Activated CD4-positive, alpha-beta memory T cell treated with anti-CD3 and anti-CD28 coated beads for 36 hours (primary cell): ENCODE measurements at places on chromosomes 1 and 21. TPM values are rescaled to one million over a fixed set of nuclear protein-coding genes. Genes with fewer than 3 reads are reported as not detected.

GRCh38 chr1:20871419-20871818 is 84.3 kb upstream of the HP1BP3 start:
- no peak for DNase-seq

DNA sequence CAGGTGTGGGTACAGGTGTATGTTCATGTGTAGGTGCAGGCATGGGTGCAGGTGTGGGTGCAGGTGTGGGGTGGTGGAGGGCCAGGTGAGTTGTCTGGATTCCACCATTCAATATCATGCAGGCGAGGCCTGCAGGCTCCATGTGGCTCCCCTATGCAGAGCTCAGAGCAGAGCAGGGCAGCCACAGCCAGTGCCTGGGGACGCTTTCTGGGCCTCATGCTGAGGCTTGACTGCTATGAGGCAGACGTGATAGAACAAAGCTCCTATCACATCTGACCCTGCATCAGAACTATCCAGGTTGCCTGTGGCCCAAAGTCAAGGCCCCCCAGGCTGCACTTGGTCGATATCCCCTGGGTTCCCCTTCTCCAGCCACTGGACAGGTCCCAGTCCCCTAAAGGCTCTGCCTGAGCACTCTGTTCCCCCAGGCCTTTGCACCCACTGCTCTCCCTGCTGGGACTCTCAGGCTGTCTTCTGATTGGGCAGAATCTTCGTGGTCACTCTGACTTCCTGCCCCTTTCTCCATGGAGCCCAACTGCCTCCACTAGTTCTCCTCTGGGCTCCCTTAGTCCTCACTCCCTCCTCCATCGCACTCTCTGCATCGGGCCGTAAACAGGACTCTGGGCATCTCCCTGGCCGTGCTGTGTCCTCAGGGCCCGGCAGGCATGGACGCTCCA is 78.6 kb upstream of the ACTL8 start:
- DNase-seq = no peak

DNA sequence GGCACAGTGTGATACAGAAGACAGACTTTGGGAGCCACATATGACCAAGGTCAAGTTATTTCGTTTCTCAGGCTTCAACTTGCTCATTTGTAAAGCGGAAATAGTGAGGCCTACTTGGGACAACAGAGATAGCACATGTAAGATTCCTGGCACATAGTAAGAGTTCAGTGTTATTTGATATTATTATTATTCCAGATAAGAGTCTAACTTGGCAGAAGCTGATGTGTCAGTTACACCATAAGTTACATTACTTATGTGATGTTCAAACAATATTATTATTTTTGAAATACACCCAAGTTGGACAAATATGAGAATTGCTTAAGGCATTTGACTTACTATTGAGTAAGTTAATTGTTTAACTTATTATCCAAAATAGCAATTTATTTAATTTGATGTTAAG is 10.2 kb upstream of the CYP4X1 start:
- DNase-seq = no peak

DNA sequence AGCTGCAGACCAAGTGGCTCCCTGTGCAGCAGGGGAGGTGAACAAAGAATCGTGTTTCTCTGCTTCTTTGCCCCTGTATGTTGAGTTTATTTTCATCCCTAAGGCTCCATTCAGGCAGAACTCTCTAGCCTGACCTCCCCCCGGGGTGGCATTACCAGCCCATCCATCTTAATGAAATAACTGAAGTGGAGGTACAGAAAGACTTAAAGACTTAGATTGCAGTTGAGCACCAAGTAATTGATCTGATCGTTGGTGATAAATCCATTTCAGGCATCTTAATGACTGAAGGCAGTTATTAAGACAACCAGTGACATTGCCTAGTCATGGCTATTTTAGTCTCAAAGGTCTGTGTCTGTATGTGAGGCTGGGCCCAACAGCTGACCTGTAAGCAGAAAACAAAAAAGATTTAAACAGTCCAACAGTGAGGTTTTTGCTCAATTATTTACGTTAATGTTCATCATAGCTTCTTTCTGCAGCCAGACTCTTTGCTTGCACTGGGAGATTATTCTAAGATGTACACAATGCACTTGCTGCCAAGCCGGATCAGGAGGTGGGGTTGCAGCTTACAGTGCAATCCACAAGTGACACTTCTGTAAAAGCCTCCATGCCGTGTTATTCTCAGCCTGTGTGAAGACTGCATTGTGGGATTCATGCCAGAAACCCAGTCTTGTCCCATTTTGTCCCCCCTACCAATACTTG is 363.0 kb upstream of the DUSP10 start:
- no peak for DNase-seq

GRCh38 chr1:67818725-67819301 is 14.5 kb downstream of the GNG12 start:
- DNase-seq = no peak

DNA sequence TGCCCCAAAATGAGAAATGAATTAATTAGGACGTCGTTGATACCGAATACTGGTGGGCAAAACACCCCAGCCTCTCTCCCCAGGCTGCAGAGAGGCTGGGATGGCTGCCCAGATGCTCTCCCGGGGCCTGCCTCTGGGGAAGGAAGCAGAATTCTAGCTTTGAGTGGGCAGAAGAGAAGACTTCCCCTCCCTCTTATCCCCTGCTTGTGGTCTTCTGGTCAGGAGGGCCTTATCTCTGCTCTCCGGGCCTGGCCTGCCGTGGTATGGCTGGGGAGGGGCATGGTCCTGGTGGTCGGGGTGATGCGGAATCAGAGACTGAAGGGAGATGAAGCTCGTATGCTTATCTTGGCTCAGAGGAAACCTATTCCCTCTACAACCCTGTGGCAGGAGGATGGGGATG is 9.8 kb upstream of the CSF3R start:
- no peak for DNase-seq

Gene GBP7
- total RNA-seq = not detected

Gene USH2A
- not detected for total RNA-seq

Gene RHBG
- total RNA-seq = not detected
